Stimulated activated naive B cell treated with anti-CD40 and anti-IgM and Interleukin-4, amounts not matched to agents 10 μg/mL and 1 μg/mL and 100 μg/mL, for 72 hours (primary cell): ENCODE measurements at places on chromosomes 16 and 17.

- DNase-seq, result peak; percentile 43
These were observed 1.0 kb upstream of the CKLF start for GRCh38 chr16:66551348-66551759.

- peak; percentile 41 for DNase-seq
These were observed 826 bp upstream of the GSE1 start for GRCh38 chr16:85612191-85612800.

GRCh38 chr16:89707695-89708094 lies 6.2 kb upstream of the SPATA2L start:
- DNase-seq, result no peak

GRCh38 chr17:44898768-44899073 lies 524 bp downstream of the EFTUD2 start:
- DNase-seq, result no peak

DNA sequence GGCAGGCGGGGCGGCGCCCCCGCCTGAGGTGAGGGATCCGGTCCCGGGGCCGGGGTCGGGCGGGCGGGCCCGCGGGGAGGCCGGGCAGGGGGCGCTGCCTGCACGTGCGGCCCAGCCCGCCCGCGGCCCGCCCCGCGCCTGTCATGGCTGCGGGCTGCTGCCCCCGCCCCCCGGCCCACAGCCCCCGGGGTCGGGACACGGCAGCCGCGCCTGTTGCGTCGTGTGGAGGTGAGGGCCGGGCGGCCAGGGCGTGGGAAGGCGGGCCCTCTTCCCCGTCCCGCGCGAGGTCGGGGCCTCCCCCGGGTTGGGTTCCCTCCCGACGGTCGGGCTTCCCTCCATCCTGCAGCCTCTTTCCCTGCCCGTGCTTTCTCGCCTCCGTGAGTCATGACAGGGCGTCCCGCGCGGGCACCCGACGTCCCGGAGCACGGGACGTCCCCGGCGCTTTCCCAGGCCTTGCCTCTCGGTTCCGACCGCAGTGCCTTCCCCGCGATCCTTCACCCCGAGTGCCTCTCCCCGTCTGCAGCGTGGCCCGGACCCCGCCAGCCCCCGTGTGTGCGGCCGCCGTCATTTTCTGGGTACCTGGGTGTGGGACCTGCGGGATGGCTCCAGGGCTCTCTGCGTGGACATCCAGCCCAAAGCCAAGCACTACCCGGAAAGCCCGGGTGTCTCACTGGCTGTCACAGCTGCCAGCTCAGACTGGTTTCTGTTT lies 76.7 kb downstream of the CHD9 start:
- DNase-seq, result peak; percentile 44

DNA sequence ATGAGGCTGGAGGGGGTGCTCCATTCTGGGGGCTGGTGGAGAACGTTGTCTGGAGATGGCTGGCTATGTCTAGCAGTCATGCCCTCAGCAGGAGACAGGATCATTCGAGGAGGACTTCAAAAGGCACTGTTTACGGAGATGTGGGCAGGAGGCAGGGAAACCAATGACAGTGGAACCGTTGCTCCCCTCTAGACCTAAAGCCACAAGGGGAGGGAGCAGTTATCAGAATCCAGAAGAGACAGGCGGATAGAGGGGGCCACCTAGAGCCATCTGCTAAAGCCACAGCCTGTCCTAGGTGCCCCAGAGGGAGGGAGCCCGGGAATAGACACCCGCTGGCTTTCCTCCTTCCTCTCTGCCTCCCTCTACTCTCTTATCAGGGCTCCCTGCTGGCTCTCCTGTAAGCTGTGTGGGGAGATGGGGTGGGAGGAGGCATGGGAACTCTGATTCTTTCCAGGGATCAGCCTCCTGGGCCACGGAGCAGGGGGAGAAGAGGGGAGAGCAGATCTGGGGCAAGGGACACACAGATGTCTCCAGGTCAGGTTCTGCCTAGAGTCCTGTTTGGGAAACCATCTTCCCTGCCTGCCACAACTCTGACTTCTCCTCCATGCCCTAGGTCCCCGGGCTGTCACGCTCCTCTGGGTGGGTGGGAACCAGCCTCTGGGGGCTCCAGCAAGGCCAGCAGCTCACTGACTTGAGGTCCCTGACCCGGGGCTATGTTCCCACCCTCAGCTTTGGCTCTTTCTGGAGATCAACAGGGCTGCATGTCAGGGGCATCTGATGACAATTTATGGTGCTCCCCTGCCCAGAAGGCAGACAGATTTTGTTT lies 42.3 kb downstream of the IRX3 start:
- no peak for DNase-seq

GRCh38 chr16:8721336-8722024 lies 47.1 kb downstream of the ABAT start:
- no peak for DNase-seq

GRCh38 chr17:1789936-1790335 lies 28.1 kb downstream of the SERPINF1 start:
- DNase-seq, result no peak
